ENCODE measurements at places on chromosomes 12 and 14.

- DNase-seq: no peak
These were observed 4.2 kb downstream of the HSPB8 start for GRCh38 chr12:119182701-119183493.

- DNase-seq: no peak
These were observed 2.6 kb downstream of the ELK3 start for GRCh38 chr12:96196781-96197180.

DNA sequence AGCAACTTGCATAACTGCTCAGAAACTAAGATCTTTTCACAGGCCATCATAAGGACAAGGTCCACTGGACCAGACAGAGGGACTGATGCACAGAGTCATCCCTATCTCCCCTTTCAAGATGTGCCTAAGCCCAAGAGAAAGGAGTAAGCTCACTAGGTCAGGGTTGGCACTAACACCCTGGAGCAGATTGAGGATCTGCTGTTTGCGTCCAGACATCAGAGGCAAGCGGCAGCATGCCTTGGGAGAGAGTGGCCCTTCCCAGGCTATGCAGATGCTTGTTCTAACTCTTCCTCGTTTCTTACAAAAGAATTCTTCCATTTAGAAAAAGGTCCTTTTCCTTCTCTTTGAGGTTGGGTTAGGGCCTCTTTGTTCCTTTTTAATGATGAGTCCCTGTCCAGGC lies 187.2 kb downstream of the KCNA5 start:
- DNase-seq: no peak

GRCh38 chr14:26888592-26888991 lies 290.8 kb upstream of the NOVA1 start:
- no peak for DNase-seq

GRCh38 chr14:66009089-66009488 lies 477.1 kb upstream of the CCDC196 start:
- DNase-seq: no peak

DNA sequence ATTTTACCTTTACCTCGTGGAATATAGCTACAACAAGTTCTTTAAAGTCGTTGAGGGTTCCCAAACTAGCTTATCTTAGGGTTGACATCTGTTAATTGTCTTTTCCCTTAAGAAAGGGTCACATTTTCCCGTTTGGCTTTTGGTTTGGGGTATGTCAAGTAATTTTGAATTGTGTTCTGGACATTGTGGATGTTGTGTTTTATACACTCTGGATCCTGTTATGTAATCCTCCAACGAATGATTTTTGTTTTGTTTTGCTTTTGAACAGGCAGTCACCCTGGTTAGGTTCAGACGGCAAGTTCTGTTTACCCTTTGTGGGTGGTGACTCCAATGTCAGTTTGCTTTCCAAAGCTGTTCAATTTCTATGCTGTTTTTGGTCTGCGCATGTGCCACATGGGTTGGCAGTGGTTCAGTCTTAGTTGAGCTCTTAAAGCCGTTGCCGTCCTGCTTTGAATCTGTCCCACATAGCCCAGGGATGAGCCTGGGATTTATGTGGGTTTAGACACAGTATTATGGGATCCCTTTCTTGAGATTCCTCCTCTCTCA lies 84.8 kb downstream of the TESC start:
- no peak for DNase-seq

Measured in hindlimb muscle (tissue), 1 donor.